ENCODE measurements at places on chromosomes 5 and 9.

- DNase-seq, result no peak
Measured at GRCh38 chr9:106892632-106893031, 29.7 kb downstream of the ZNF462 start.

- DNase-seq, result no peak
Measured at GRCh38 chr5:10633271-10634049, 69.6 kb downstream of the ANKRD33B start.

DNA sequence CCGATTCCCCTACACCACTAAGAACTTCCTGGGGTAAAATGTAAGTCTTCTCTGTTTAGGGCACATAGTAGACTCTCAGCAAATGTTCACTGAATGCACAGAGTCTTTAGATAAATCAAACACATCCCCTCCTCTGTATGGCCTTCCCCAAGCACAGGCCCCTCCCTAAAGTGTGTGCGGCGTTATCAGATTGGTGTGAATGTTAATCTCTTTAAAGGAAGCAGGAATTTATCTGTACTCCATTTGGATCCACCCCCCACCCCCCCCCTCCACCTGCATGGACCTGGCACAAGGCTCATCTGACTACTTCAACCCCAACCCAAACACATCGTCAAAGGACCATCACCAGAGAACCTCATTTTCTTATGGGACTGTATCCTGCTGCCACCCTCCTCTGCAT is 6.3 kb downstream of the PCDH1 start:
- no peak for DNase-seq

GRCh38 chr9:68538200-68538599 is 2.5 kb downstream of the TMEM252 start:
- no peak for DNase-seq

GRCh38 chr5:137234973-137235943 is 263.9 kb downstream of the SPOCK1 start:
- no peak for DNase-seq

- DNase-seq, result no peak
Measured at GRCh38 chr9:4591123-4591500, 71.0 kb upstream of the PLPP6 start.

GRCh38 chr9:126975327-126976220 is 61.0 kb downstream of the RALGPS1 start:
- DNase-seq, result no peak

- peak; percentile 32 for DNase-seq
Measured at GRCh38 chr5:151924564-151925301, at the start of gene GLRA1. GLRA1 (minus strand) TSS chr5:151924851; CDS start chr5:151924549, 302 bp downstream.

GRCh38 chr9:121881920-121882500 is 211.1 kb downstream of the TTLL11 start:
- DNase-seq, result no peak

- DNase-seq, result no peak
Measured at GRCh38 chr9:88954066-88954465, 37.2 kb upstream of the S1PR3 start.

DNA sequence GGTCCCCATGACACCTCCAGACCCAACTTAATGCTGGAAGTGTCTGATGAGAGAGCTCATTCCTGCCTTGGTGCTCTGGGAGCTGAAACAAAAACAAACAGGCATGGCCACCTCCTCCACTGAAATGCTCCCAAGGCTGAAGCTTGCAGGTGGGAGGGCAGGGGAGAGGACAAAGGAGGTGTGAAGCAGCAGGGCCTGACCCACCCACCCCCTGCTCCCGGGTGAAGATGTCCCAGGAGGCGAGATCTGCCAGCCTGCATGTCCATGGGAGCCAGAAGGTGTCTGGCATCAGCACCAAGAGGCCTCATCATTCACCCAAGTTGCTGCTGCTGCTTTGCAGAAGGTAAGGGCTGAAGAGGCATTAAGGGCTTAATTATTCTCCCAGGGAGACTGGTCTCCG is 4.2 kb upstream of the CCIN start:
- no peak for DNase-seq

- no peak for DNase-seq
Measured at GRCh38 chr5:174177976-174178605, 132.6 kb downstream of the NSG2 start.

DNA sequence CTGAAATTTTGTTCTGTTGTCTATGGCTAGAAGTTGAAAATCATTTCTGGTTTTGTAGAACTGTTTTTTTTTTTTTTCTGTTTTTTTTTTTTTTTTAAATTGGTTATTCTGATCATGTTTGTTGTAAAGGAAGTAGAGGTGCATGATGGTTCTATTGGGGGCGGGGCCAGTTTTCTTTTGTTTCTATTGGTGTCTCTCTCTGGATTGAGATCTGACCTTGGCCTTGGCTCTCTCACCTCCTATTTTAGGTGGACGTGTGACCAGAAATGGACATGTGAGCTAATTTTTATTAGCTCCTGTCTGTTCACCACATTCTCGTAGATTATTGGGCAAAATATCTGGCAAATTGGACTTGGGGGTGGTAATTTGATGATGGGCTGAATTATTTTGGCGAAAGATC is 3.2 kb downstream of the ZNF618 start:
- no peak for DNase-seq

DNA sequence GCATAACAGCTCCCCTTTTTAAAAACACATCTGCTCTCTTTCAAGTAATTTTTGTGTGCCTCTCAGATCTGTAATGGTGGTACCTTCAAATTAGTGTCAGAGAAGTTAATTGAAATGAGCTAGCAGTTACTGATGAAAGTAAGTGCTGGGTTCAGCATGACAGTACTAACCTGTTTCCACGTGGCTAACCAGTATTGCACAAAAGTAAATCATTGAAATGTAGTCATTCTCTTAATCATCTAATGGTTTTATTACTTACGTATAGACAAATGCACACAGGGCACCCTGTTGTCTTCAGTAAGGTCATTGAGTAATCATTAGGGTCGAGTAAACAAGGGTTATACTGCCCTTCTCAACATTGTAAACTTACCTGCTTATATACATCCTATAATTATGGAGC is 157.8 kb upstream of the PRR16 start:
- no peak for DNase-seq

GRCh38 chr5:135999406-136000139 is 29.2 kb upstream of the TGFBI start:
- DNase-seq, result no peak

GRCh38 chr5:95883185-95884016 is 60.9 kb upstream of the GLRX start:
- no peak for DNase-seq

DNA sequence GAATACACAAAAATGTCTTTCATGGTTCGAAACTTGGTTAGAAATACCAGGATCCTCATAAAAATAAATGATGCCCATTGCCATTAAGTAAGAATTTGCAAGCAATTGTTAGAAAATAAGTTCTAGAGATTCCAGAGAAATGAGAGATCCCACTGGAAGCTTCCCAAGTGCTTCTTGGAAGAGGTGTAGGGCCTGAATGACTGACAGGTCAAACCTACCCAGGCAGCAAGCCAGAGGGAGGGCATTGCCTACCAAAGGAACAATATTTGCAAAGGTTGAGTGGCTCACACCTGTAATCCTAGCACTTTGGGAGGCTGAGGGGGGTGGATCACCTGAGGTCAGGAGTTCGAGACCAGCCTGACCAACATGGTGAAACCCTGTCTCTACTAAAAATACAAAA is 777.0 kb upstream of the WWC1 start:
- DNase-seq, result no peak

- no peak for DNase-seq
Measured at GRCh38 chr5:3153906-3154305, 402.4 kb upstream of the IRX2 start.

DNA sequence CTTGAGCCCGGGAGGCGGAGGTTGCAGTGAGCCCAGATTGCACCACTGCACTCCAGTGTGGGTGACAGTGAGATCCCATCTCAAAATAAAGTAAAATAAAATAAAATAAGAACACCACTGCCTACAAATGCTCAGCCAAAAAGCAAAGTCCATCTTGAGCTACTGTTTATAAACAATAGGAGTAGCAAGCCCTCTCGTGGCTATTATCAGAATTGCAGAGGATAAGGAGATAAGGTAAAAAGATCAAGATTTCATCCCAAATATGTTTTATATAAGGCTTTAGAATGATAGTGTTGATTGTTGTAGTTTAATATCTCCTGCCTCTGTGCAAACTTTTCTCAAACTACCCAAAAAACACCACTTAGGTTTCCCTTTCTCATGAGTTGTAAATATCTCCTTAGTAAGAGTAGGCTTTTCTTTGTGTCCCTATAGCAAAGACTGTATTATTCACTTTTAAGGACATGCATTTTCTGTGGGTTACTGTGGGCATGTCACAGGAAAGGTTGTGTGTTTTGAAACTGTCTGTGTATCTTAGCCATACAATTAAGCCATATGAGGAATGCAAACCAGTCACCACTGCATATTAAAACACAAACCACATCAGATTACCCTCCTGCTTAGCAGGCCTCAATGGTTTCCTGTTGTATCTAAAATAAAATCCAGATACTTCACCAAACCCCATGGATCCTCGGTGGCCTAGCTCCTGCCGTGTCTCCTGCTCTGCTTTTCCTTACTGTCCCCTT is 31.8 kb upstream of the CKS2 start:
- no peak for DNase-seq

GRCh38 chr5:32044434-32044833 is 129.7 kb downstream of the GOLPH3 start:
- no peak for DNase-seq

GRCh38 chr5:135993335-135993879 is 35.4 kb upstream of the TGFBI start:
- no peak for DNase-seq

DNA sequence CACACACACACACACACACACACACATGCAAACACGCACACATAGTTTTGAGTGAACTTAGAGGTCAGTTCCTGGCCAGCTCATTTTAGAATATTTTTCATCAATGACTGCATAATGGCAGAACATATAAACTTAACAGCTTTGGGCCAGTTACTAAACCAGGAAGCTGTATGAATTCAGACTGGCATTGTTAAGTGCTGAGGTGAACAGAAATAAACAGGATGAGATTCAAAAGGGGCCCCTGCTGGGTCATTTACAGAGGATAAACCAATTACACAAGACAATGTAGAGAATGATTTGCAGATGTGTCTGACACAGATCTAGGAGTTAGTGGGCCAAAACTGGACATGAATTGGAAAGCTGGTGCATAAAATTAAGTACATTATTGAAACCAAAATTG is 44.6 kb downstream of the MARCHF11 start:
- no peak for DNase-seq

- no peak for DNase-seq
Measured at GRCh38 chr5:23446424-23446823, 61.0 kb upstream of the PRDM9 start.

GRCh38 chr9:14313378-14313940 is 482 bp downstream of the NFIB start:
- no peak for DNase-seq

- DNase-seq, result no peak
Measured at GRCh38 chr5:158938200-158938599, 161.5 kb downstream of the EBF1 start.

- DNase-seq, result no peak
Measured at GRCh38 chr5:181170996-181171395, 23.6 kb downstream of the OR2V2 start.

DNA sequence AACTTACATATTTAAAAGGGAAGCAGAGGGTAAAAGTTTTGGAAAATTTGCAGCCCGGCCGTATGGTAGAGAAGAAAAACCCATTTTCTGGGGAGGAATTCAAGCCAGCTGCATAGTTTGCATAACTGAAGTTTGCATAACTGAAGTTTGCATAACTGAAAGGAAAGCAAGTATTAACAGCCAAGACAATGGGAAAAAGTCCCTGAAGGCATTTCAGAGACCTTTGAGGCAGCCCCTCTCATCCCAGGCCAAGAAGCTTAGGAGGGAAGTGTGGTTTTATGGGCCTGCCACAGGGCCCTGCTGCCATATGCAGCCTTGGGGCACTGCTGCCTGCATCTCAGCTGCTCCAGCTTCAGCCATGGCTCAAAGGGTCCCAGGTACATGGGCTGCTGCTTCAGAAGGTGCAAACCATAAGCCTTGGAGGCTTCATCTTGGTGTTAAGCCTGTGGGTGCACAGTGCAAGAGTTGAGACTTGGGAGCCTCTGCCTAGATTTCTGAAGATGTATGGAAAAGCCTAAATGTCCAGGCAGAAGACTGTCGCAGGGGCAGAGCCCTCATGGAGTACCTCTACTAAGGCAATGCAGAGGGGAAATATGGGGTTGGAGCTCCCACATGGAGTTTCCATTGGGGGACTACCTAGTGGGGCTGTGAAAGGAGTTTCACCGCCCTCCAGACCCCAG is 36.9 kb upstream of the CXCL14 start:
- DNase-seq, result no peak

DNA sequence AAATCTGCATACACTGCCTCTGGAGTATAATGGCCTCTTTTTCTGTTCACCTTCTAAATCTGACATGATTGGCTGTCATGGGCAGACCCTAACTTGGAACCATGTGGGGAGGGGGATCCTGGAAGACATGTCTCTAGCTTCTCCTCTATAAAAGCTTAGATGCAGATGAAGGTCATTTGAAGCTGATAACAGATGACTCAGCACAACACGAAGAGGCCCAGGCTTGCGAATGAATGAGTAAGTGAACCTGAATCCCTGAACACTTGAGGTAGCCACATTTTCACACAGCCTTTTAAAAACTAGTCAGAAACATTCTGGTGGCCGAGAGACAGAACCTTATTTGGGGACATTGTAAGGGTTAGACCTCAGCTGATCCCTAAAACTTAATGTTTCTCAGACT is 282.6 kb downstream of the ELAVL2 start:
- DNase-seq, result no peak

DNA sequence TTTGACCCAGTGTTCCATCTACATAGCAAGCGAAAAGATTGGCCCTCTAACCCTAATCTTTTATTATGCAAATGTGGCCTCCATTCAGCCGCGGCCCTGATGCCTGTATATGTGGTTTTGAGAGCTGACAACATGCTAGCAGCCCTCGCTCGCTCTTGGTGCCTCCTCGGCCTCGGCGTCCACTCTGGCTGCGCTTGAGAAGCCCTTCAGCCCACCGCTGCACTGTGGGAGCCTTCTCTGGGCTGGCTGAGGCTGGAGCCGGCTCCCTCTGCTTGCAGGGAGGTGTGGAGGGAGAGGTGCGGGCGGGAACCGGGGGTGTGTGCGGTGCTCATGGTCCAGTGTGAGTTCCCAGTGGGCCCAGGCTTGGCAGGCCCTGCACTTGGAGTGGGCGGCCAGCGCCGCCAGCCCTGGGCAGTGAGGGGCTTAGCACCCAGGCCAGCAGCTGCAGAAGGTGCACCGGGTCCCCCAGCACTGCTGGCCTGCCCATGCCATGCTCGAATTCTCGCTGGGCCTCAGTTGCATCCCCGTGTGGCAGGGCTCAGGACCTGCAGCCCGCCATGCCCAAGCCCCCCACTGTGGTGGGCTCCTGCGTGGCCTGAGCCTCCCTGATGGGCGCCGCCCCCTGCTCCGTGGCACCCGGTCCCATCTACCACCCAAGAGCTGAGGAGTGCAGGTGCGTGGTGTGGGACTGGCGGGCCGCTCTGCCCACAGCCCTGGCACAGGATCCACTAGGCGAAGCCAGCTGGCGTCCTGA is 757.5 kb upstream of the CTNND2 start:
- DNase-seq, result no peak

- DNase-seq, result no peak
Measured at GRCh38 chr9:81393985-81394811, 295.1 kb downstream of the TLE1 start.

GRCh38 chr5:34957321-34957720 is 28.0 kb downstream of the DNAJC21 start:
- no peak for DNase-seq

- DNase-seq, result no peak
Measured at GRCh38 chr5:139155333-139155732, 42.8 kb downstream of the SIL1 start.

GRCh38 chr5:90871391-90871991 is 312.9 kb downstream of the ADGRV1 start:
- no peak for DNase-seq

GRCh38 chr9:68949271-68950000 is 64.5 kb downstream of the PRKACG start:
- no peak for DNase-seq
